ENCODE measurements at places on chromosomes 6 and 20. TPM values are rescaled to one million over a fixed set of nuclear protein-coding genes. Genes with fewer than 3 reads are reported as not detected.

TREM2 gene
- not detected for total RNA-seq

STMN3 gene
- total RNA-seq = 0.51 TPM

PEX7 gene
- total RNA-seq = 5.1 TPM

ZSCAN23 gene
- total RNA-seq = under 0.01 TPM

TMEM151B gene
- total RNA-seq = not detected

NR2E1 gene
- total RNA-seq = not detected

POLH gene
- total RNA-seq = 16.3 TPM

RPP21 gene
- 15.7 TPM for total RNA-seq

XRN2 gene
- total RNA-seq = 71.1 TPM

SNAP91 gene
- 1.3 TPM for total RNA-seq

MAP3K4 gene
- 16.9 TPM for total RNA-seq

PRIM2 gene
- total RNA-seq = 17.1 TPM

ADGRB3 gene
- total RNA-seq = not detected

LIN28B gene
- not detected for total RNA-seq

HCRTR2 gene
- total RNA-seq = not detected

EYA2 gene
- total RNA-seq = not detected

STX11 gene
- 21.1 TPM for total RNA-seq

POM121L2 gene
- not detected for total RNA-seq

PPP1R14C gene
- not detected for total RNA-seq

HUS1B gene
- 0.51 TPM for total RNA-seq

ULBP1 gene
- total RNA-seq = under 0.01 TPM

HFE gene
- 2.4 TPM for total RNA-seq

EYS gene
- total RNA-seq = 0.13 TPM

GUCA1A gene
- not detected for total RNA-seq

PTPRA gene
- total RNA-seq = 18.7 TPM

PI3 gene
- total RNA-seq = not detected

LHFPL5 gene
- not detected for total RNA-seq

HMGCLL1 gene
- total RNA-seq = not detected

LGSN gene
- total RNA-seq = not detected

PTGIS gene
- total RNA-seq = 0.13 TPM

C4B gene
- 0.77 TPM for total RNA-seq

SLC17A4 gene
- not detected for total RNA-seq

CEP43 gene
- total RNA-seq = 10.3 TPM

BMP6 gene
- total RNA-seq = 72.8 TPM

TRIM31 gene
- not detected for total RNA-seq

SPEF1 gene
- total RNA-seq = under 0.01 TPM

OOEP gene
- 0.13 TPM for total RNA-seq

FAM83C gene
- not detected for total RNA-seq

PAX1 gene
- total RNA-seq = not detected

CYP21A2 gene
- not detected for total RNA-seq

FABP7 gene
- total RNA-seq = not detected

PGC gene
- not detected for total RNA-seq

OXT gene
- not detected for total RNA-seq

KCTD20 gene
- 106 TPM for total RNA-seq

ZSCAN16 gene
- total RNA-seq = 10.5 TPM

VARS1 gene
- 48.1 TPM for total RNA-seq

MAFB gene
- total RNA-seq = 8.0 TPM

CAP2 gene
- total RNA-seq = 0.63 TPM

TFAP2D gene
- not detected for total RNA-seq

KCNQ5 gene
- total RNA-seq = not detected

TSPO2 gene
- not detected for total RNA-seq

TOMM34 gene
- total RNA-seq = 14.0 TPM

DNMT3B gene
- 1.4 TPM for total RNA-seq

PHACTR3 gene
- total RNA-seq = 3.2 TPM

RBPJL gene
- not detected for total RNA-seq

DLL1 gene
- total RNA-seq = 2.6 TPM

HAO1 gene
- total RNA-seq = not detected

CYP24A1 gene
- not detected for total RNA-seq

SLC4A11 gene
- 26.0 TPM for total RNA-seq

Data from dermis microvascular lymphatic vessel endothelial cell (primary cell).